ENCODE measurements at places on chromosomes 7 and 10. TPM values are rescaled to one million over a fixed set of nuclear protein-coding genes. Genes with fewer than 3 reads are reported as not detected.

AKR1B1 gene
- 248 TPM for total RNA-seq

PHKG1 gene
- 1.2 TPM for total RNA-seq

INTS15 gene
- 7.5 TPM for total RNA-seq

KCNMA1 gene
- 16.8 TPM for total RNA-seq

SLC16A12 gene
- 3.6 TPM for total RNA-seq

FAM131B gene
- total RNA-seq: 0.21 TPM

ZDHHC4 gene
- total RNA-seq: 96.1 TPM

CRYGN gene
- total RNA-seq: not detected

All from tracheal epithelial cell (primary cell).